CD4-positive, alpha-beta T cell (primary cell): ENCODE measurements at places on chromosomes 16 and 17. TPM values are rescaled to one million over a fixed set of nuclear protein-coding genes. Genes with fewer than 3 reads are reported as not detected.

- no peak overlapping the region for H3K27ac ChIP-seq
- no peaks in the 10 kb centered on the region for H3K27me3 ChIP-seq
Observed at GRCh38 chr16:30741461-30741914, 6.7 kb upstream of the PHKG2 start.

The CA7 gene
- not detected for total RNA-seq

The AOC3 gene
- 0.78 TPM for total RNA-seq

The FZD2 gene
- total RNA-seq: not detected

- H3K36me3 ChIP-seq: peaks cover 11% of the 10 kb centered on the region
- DNase-seq: no peak
- no peak overlapping the region for H3K27ac ChIP-seq
Observed at GRCh38 chr17:27596566-27597187, 34.3 kb upstream of the LGALS9 start.

DNA sequence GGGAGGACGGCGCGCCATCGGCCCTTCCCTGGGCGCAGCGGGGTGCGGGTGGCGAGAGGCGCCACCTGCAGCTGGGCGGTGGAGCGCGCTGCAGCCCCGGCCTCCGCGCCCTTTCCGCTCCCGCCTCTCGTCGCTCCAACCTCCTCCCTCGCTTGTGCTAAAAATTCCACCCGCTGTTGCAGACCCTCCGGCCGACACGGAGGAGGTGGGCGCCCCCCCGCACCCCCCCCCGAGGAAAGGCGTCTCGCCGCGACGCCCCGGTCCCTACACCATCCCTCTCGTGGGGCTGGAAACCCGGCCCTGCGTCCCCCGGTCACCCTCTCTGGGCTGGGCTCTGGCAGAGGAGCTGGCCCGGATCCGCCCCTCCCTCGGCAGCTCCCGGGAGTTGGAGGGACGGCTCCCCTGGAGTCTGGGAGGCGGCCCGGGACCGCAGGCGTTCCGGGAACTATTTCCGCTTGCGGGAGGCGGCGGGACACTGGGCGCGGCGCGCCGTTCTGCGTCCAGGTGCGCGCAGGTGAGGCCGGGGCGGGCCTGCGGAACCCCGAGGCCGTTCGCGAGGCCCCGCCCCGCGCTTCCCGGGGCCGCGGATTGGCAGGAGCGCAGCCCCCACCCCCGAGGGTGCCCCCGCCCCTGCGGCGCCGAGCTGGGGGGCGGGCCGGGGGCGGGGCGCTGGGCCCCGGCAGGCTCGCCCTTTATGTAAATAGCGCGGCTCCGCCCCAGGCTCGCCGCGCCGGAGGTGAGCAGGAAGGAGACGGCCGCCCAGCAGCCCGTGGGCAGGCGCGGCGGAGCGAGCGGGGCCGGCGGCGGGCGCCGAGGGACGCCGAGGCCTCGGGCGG, at the start of gene LLGL2:
LLGL2 (plus strand) TSS at position 728 of the 836 bp plus-strand sequence. CDS start 17,730 bp downstream, outside the sequence.
- peaks cover 32% of the 10 kb centered on the region for H3K36me3 ChIP-seq
- peaks cover 28% of the 10 kb centered on the region for H3K4me1 ChIP-seq
- H3K27me3 ChIP-seq: no peaks in the 10 kb centered on the region

- H3K36me3 ChIP-seq: peaks cover 19% of the 10 kb centered on the region
- no peaks in the 10 kb centered on the region for H3K27me3 ChIP-seq
- peak overlapping the region; percentile 49 for H3K27ac ChIP-seq
- peak overlapping the region; percentile 67 for H3K4me3 ChIP-seq
- peak; percentile 91 for DNase-seq
- peaks cover 53% of the 10 kb centered on the region for H3K4me1 ChIP-seq
Observed at GRCh38 chr16:1825864-1826690, 548 bp downstream of the HAGH start.

The ABCA6 gene
- 0.25 TPM for total RNA-seq

The CFAP97D1 gene
- not detected for total RNA-seq

DNA sequence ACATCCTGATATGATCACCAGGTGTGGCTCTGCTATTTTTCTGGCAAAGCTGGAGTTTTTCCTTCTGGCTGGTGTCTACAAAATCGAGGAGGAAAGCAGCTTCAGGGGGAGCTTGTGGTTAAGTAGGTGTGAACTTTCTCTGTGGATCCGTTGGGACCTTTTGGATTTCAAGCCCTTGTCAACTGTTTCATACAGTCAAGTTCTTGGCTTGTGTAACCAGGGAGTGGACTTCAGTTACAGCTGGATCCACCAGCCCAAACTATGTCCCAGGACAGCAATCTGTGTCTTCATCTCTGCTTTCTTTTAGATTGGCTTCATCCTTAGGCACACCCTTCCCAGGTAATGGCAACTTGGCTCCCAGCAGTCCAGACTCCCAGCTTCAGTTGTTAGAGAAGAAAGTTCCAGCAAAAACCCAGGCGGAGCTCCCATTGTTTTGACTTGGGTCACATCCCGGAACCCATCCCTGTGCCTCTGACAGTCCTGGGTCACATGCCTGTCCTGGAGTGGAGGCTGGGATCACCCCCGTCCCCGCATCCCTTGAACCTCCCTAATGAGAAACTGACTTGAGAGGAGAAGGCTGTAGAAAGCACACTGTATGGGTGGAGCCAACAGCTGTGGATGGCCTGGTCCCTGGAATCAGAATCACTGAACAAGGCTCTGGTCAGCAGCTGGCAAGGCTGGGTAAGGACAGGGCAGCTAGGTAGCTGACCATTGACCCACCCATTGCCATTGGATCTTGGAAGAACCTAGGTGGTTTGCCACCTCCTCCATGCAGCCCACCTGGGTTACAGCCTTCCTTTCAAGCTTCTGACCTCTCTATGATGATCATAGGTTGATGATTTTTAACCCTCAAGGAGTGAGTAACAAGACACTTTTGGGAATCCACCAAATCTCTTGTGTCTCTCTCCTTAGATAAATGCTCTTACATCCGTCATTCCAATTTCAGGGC, 18.1 kb downstream of the NKD1 start:
- H3K4me3 ChIP-seq: no peak overlapping the region
- no peak for DNase-seq
- no peak overlapping the region for H3K27ac ChIP-seq

GRCh38 chr16:57994778-57995177, 5.7 kb downstream of the ZNF319 start:
- no peaks in the 10 kb centered on the region for H3K27me3 ChIP-seq
- H3K27ac ChIP-seq: peak overlapping the region; percentile 53
- peaks cover 46% of the 10 kb centered on the region for H3K36me3 ChIP-seq
- H3K4me3 ChIP-seq: no peak overlapping the region
- peaks cover 70% of the 10 kb centered on the region for H3K4me1 ChIP-seq
- peak; percentile 57 for DNase-seq

The FGF11 gene
- total RNA-seq: 1.5 TPM

DNA sequence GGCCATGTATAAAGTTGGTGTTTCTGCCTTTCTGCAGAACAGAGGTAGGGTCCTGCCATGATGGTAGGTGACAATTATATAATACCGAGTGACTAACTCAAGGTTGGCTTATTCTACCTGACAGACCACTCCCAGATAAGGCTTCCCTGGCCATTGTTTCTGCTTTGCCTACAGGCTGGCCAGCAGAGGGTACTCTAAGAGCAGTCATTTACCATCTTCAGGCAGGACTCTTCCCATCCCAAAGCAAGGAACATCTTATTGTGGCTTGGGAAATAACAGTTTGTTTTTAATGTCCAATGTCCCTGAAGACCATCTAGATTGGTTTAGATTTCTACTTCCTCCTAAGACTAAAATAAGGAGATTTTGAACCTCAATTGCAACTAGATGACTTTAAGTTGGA, 74.1 kb downstream of the SNX11 start:
- H3K4me1 ChIP-seq: no peaks in the 10 kb centered on the region
- peaks cover 93% of the 10 kb centered on the region for H3K36me3 ChIP-seq
- no peak overlapping the region for H3K4me3 ChIP-seq
- no peaks in the 10 kb centered on the region for H3K27me3 ChIP-seq
- no peak overlapping the region for H3K27ac ChIP-seq
- no peak for DNase-seq
